ENCODE measurements at places on chromosomes 5 and 9.

DNA sequence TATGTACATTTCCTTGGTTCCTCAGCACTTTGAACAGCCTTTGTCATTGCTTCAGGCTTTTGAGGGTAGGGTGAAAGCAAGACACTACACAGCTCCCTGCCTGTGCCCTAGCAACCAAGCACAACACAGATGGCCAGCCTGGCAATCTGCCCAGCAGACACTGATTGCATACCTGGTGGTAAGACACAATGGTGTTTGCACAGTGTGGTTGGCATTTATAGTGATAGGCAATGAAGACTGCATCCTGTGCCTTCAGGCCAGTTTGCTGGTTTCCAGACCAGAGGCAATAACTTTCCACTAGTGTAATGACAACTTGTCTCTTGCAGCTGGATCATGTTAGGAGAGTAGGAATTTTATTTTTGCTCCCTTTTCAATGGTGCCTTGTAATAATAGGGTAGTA, 144.5 kb upstream of the TNC start:
- DNase-seq: no peak

- DNase-seq: no peak
Observed at GRCh38 chr9:88812938-88813637, 178.2 kb upstream of the S1PR3 start.

GRCh38 chr5:170296935-170297588, 515 bp downstream of the LCP2 start:
- no peak for DNase-seq

DNA sequence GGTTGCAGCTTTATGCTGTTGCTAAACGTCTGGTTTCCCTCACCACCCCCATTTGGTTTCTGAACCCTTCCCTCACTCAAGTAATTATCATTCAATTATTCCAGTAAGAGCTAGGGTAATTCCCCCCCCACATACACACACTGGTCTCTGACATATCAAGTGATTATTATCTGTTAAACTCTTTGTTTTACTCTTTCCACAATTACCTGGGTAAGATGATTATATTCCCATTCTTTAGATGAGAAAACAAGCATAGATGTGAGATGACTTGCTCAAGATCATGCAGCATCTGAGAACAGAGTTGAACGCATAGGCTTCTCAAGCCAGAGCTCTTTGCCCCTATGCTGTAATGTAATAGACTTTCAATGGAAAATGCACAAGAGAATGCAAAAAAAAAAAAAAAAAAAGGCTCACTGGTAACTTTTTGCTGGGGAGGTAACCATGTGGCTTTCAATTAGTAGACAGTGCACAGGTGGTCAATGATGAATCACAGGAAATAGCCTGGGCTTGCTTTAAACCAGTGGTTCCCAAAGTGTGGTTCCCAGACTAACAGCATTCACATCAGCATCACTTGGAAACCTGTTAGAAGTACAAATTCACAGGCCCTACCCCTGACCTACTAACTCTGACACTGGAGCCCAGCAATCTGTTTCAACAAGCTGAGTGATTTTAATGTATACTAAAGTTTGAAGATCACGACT, 87.6 kb downstream of the PIK3R1 start:
- DNase-seq: no peak

DNA sequence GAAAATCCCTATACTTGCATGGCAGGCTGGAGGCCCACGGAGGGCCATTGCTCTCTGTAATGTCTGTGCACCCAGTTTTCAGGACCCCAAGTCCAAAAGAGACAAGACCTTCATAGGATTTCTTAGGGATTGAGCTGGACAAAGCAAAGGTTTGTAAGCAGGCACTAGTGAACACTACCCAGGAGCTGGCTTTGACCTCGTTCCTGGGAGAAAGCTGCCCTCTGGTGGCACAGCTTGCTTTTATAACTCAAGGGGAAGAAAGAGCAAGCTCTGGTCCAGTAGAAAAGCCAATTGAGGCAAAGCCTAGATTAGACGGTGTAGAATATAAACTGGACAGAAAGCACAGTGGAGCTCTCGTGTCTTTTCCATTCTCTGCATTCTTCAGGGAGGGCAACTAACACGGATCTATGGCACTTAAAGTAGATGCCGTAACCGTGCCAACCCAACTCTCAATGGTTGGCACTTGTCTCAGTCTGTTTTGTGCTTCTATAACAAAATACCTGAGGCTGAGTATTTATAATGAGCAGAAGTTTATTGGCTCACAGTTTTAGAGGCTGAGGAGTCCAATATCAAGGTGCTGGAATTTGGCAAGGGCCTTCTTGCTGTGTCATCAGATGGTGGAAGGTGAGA, 7.9 kb downstream of the GABRP start:
- DNase-seq: peak; percentile 14

- no peak for DNase-seq
Observed at GRCh38 chr5:63960646-63961045, 1.6 kb downstream of the HTR1A start.

- no peak for DNase-seq
Observed at GRCh38 chr5:155293605-155294178, 280.1 kb downstream of the KIF4B start.

GRCh38 chr5:7117961-7118360, 278.0 kb upstream of the ADCY2 start:
- DNase-seq: no peak

DNA sequence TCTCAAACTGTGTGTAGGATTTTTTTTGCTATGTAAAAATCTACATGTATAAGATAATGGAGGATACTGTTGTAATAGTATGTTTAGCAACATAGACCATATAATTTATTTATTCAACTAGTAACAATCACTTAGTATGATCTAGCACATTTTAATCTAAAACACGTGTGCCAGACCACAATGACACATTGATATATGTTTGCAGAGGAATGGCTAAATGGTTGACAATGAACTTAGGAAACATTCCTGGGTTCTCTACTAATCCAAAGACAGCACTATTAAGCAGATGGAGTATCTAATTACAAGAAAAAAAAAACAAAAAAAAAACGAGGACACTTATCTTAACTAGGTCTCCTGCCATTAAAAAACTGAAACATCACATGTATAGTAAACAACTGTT, 261.7 kb upstream of the PAPPA start:
- no peak for DNase-seq

DNA sequence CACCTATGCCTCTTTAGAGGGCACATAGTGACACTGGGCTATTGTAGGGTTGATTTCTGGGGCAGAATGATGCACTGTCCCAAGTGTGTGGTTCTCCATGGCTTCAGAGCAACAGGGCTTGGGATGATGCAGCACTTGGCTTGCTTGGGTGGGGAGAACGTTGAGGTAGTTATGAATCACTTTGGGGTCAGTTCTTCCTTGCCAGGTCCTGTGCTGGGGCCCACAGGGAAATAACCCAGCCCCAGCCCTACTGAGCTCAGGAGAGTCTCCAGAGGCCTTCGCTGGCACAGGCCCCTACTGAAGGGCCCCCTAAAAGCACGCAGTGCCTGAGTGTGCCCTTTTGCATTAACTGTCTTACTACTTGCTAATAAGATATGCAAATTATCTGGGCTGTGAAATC, 24.2 kb downstream of the JADE2 start:
- no peak for DNase-seq

- no peak for DNase-seq
Observed at GRCh38 chr5:179959641-179960040, 51.9 kb upstream of the TBC1D9B start.

- DNase-seq: no peak
Observed at GRCh38 chr9:96554801-96555566, 64.7 kb downstream of the CDC14B start.

DNA sequence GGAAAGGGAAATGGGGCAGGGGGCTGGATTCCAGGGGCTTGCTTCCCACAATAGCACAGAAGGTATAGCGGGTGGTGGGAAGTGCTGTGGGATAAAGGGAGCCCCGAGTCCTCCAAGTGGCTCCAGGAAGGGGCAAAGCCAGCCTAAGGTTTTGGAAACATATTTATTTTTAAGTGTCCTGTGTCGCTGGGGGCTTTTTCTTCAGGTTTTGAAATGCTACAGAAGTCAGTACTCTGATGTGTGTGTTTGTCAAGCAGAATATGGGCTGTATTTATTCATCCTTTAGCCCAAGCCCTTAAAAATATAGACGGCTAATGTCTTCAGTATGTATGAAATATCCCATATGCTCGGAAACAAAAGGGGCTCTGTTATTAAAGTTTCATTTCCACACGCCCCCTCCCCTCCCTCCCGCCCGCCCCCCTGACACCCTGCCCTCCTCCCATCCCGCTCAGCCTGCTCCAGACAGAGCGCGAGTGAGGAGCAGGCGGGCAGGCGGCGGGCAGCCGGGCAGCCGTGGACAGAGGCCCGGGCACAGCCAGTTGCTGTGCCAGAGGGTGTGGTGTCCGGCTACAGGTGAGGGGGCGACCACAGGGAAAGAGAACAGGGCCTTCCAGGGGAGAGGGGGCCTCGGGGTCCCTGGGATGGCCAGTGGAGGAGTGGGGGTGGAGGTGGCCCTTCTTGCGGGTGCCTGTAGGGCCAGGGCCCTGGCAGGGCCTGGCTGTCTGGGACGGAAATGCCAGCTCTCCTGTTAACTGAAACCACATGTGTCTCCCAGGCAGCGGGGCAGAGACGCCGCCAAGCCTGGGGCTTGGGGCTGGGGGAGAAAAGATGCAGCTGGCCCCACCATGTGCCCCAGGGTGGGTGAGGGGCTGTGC, 39.6 kb upstream of the SYNPO start:
- DNase-seq: no peak

DNA sequence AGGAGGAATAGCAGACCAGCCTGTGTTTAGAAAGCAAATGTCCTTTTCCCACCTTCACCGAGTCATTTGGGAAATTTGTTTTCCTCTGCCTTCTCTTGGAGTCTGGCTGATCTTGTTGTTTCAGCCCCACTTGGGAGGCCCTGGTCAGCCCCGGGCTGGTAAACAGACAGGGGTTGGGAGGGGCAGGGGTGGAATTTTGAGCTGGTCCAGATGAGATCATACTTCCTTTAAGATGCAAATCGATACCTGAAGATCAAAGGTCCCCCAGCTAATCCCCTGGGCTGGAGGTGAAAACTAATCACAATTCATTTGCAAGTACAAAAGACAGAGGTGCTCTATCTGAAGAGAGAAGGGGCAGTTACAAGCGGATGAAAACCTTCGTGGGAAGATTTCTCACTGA, 118.4 kb downstream of the PAPPA start:
- DNase-seq: no peak

DNA sequence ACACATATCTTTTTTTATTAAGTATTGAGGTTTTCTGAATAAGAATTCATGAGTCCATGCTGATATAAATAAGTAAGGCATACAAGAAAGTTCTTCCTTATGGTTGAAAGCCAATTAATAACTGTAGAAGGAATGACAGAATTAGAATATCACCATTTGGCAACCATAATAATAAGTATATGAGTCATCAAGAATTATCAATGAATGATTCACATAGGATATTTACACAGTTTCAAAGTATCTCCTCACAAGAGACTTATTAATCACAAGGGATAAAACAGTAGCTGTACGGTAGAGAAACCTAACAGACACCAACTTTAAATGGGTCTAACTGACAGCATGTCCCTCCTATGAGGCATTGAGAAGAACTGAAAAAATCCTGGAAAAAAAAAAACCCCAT, 161.6 kb downstream of the NR3C1 start:
- DNase-seq: no peak

DNA sequence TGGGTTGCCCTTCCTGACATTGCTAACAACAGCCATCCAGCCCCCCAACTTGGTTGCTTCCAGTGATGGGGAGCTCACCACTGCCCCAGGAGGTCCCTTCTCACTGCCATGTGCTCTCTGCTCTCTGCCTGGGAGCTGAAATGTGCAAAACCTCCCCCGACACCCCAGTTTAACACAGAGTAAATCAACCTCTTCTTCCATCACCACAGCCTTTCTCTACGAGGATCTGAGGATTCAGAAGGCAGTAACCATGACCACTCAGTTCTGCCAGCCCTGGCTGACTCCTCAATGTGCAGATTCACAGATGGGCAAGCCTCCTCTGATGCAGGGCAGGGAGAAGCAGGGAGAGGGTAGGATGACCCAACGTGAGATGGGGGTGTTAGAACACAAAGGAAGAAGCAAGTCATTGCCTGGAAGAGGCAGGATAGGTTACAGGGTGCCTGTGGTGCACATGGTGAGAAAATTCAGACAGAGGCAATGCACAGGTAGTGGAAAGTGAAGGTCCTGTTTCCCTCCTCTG, 185.0 kb downstream of the DAB2IP start:
- no peak for DNase-seq

DNA sequence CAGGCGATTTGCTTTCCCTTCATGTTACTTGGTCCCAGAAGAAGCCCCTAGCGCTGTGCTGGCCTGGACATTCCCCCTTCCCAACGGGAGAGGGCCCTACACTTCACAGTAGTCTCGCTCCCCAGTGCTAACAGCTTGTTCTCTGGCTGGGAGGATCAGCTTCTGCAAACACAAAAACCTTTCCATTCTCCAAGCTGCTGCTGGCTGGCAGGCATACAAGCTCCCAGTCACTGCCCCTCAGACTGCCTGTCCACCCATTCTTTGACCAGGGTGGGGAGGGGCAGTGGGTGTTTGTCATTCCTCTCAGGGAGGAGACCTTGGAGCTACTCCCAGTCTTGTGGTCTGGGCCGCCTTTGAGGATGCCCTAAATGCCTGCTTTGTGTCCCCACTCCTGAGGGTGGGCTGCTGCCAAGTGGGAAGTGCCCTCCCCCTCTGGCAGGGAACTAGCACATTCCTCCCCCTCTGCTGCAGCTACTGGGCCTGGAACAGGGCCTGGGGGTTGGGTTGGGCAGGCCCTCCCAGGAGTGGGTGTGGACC, 20.8 kb downstream of the ENHO start:
- DNase-seq: no peak

- DNase-seq: no peak
Observed at GRCh38 chr9:1431461-1431860, 381.3 kb downstream of the DMRT2 start.

DNA sequence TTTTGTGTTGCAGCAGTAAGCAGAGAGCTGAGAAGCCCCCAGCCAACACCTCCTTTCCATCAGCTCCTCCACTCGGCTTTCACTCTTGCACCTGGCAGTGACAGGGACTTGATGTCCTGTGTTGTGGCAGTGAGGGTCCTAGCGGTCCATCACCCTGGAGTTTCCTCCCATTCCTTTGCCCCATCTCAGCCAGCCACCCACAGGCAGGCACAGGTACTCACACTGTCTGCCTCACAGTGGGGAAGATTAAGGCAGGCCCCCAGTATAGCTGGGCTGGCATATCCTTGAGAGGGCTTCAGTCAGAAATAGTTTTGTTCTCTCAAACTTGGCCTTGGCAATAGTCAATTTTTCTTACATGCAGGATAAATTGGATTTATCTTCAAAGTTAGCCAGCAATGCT, 362.7 kb downstream of the GADD45G start:
- DNase-seq: no peak

GRCh38 chr5:95777441-95777840, 45.1 kb downstream of the GLRX start:
- DNase-seq: no peak

DNA sequence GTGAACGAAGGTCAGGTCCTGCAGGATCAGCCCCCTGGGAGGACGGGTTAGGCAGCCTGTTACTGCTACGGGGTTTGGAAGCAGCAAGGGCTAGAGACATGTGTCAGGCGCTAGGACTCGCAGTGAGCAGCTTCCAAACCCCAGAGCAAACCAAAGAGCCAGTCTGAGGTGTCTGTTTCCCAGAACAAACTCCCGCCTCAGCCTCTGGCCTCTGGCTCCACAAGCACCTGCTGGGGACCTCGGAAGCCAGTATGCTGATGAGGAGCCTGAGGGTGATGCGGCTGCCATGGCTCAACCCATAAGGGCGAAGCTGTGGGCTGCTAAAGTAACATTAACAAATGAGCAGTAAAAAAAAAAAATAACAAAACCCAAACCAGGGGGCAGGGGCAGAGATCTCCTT, 35.0 kb downstream of the PRRT1B start:
- no peak for DNase-seq
